ENCODE measurements at places on chromosomes 7 and 10.

DNA sequence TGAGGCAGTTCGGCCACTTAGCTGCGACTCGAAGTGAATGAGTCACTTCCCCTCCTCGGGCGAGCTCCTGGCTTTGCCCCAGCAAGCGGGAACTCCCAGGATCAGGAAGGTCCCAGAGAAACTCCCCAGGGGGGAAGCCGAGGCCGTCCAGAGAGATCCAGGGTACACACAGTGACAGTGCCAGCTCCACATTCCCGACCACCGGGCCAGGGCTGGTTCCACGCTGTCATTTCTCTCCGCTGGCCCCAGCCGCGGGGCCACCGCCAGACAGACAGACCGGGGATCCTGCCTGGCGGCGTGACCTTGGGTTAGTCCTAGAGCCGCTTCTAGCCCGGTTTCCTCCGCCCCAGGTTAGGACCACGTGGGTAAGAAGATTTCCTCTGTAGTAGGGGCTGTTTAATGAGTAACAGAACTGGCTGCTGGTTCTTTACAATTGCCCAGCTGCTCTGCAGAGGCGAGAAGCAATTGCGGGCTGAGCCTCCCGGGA, 463 bp upstream of the UPP1 start:
- DNase-seq = peak; percentile 76

- DNase-seq = no peak
These were observed 1.8 kb downstream of the LAMB1 start for GRCh38 chr7:108000875-108001763.

DNA sequence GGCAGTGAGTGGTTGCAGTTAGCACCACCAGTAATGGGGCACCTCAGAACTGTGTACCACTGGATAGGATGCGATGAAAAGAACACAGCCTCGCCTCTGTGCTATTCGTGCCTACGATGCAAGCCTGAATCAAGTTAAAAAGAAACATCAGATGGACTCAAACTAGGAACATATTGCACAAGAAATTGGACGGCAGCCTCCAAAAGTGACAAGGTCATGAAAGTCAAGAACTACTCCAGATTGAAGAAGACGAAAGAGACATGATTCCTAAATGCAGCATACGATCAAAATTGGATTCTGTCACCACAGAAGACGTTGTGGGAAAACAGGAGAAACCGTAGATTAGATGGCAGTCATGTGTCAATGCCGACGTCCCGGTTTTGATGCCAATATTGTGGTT, 648.1 kb upstream of the FOXK1 start:
- no peak for DNase-seq

GRCh38 chr10:3425261-3425660, 252.7 kb upstream of the PITRM1 start:
- DNase-seq = no peak

- no peak for DNase-seq
These were observed 9.9 kb downstream of the SOSTDC1 start for GRCh38 chr7:16455591-16455990.

- peak; percentile 33 for DNase-seq
These were observed 167.0 kb upstream of the CDK1 start for GRCh38 chr10:60611291-60611747.

DNA sequence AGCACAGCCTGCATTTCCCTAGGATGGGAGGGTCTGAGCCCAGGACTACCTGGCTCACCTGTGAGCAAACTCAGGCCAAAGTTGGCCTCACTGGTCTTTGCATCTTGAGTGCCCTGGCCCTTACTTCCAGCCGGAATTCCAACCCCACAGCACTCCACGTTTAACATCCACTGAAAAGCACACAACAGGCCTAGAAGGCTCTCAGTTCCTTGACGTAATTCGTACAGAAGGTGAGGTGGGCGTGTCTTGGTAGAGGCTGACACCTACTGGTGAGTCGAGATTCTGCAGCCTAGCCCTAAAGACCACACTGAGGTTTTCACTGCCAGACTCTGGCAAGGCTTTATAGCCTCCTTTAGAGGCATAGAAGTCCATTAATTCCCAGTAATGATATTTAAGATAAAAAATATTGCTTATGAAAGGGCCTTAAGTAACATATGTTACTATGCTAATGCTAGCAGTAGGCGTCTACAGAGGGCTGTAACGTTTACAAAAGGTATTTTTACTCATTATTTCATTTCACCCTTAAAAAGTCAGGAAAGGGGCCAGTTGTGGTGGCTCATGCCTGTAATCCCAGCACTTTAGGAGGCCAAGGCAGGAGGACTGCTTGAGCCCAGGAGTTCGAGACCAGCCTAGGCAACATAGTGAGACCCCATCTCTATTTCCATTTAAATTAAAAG, 95.8 kb downstream of the HIP1 start:
- DNase-seq = peak; percentile 29

GRCh38 chr10:11719496-11720259, 22.5 kb upstream of the ECHDC3 start:
- DNase-seq = no peak

DNA sequence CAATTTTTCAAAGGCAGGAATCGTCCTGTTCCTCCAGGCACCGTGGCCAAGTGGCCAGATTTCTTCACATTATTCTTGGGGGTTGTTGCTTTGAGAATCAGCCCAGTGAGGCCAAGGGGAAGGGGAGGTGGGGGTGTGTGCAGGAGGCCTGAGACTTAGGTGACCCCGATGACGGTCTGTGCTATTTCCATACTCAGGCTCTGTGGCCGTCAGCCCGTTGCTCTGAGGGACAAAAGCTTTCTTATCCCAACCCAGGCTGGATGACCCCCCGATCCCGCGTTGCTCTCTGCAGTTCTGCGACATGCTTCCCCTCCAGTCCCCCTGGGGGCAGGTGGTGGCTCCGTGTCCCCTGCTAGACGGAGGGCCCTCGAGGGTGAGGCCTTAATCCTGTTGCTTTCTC, 14.2 kb downstream of the DOCK1 start:
- DNase-seq = no peak

- DNase-seq = no peak
These were observed 35.6 kb upstream of the PDLIM1 start for GRCh38 chr10:95326396-95326795.

DNA sequence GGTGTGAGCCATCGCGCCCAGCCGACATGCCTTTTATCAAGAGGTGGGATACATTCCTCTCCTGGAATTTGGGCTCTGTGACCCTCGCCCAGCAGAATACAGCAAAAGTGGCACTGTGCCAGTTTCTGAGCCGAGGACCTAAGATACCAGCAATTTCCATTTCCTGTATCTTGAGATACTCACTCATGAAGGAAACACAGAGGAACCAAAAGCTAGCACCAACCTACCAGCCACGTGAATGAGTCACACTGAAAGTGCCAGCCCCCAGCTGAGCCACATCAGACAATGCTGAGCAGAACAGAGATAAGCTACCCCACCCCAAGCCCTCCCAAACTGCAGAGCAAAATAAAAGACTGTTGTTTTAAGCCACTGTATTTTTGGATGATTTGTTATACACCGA, 56.3 kb downstream of the CACUL1 start:
- DNase-seq = peak; percentile 27

DNA sequence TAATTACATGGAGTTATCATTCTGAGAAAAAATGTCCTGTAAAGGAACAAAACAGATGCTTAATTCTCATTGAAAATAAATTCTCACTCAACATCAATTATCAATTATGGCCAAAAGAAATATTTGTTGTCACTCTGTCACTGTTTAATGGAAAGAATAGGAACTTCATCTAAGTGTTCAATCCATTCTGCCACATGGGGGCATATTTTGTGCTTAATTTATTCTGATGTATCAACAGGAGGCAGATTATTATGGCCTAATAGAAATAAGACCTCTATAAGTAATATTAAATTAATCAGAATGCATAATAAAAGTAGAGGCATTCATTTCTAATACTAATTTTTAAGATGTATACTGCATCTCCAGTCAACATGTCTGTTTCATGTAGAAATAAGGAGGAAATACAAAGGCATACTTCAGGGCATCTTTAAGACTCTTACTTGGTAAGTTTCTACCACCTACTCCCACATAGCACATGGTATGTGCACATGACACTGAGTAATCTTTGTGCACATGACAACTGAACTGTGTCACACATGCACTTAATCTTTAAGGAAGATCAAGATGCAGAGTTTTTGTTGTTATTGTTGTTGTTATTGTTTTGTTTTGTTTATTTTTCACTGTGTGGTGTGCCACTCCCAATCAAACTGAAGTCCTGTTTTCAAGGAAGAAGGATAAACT, 420.4 kb upstream of the SEMA3A start:
- no peak for DNase-seq

DNA sequence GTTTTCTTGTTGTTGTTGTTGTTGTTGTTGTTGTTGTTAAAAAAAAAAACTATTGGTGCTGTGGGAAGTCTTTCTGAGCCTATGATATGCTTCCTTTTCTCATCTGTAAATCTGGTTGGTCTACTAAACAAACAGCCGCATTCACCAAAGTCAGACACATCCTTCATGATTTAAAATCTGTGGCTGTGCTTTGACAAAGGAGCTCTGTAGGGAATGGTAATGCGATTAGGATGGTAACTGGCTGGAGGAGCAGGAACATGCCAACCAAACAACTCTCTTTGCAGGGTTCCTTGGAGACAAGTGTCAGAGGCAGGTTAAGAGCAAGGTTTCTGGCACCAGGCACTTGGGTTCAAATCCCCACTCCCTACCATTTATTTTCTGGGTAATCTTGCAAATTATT, 14.9 kb upstream of the SP4 start:
- DNase-seq = no peak

DNA sequence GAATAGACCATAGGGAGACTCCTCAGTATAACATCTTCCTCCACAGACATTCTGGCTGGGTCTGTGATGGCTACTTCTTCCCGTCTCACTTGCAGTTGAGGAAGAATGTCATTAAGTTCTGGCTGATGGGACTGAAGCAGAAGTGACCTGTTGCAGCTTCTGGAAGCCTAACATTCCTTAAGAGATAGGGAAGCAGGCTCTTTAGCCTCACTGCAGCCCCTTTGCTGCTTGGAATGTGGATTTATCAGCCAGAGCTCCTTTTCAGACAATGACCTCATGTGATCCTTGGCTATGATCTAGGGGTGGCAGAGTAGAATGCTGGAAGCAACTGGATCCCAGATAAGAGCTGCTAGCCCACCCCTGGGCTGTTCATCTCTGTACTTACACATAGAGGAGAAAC, 142.5 kb downstream of the RNF216 start:
- no peak for DNase-seq

DNA sequence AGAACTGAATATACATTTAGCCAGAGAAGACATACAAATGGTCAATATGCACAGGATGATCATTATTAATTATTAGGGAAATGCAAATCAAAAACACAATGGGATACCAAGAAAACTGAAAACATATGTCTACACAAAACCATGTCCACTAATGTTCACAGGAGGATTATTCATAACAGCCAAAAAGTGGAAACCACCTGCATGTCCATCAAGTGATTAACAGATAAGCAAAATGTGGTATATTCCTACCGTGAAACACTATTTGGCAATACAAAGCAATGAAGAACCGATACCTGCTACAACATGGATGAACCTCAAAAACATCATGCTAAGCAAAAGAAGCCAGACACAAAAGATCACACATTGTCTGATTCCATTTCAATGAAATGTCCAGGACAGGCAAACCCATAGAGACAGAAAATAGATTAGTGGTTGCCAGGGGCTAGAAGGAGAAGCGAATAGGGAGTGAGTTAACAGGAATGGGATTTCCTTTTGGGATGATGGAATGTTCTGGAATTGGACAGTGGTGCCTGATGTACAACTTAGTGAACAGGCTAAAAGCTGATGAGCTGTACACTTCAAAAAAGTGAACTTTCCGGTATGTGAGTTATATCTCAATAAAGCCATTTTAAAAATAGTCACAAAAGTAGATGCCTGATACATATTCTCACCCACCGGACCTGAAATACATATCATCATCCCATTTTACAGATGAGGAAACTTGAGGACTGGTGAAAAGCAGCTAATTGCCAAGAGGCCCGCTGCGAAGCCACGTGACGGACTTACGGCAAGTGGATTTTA, 33.6 kb downstream of the HIPK2 start:
- no peak for DNase-seq

DNA sequence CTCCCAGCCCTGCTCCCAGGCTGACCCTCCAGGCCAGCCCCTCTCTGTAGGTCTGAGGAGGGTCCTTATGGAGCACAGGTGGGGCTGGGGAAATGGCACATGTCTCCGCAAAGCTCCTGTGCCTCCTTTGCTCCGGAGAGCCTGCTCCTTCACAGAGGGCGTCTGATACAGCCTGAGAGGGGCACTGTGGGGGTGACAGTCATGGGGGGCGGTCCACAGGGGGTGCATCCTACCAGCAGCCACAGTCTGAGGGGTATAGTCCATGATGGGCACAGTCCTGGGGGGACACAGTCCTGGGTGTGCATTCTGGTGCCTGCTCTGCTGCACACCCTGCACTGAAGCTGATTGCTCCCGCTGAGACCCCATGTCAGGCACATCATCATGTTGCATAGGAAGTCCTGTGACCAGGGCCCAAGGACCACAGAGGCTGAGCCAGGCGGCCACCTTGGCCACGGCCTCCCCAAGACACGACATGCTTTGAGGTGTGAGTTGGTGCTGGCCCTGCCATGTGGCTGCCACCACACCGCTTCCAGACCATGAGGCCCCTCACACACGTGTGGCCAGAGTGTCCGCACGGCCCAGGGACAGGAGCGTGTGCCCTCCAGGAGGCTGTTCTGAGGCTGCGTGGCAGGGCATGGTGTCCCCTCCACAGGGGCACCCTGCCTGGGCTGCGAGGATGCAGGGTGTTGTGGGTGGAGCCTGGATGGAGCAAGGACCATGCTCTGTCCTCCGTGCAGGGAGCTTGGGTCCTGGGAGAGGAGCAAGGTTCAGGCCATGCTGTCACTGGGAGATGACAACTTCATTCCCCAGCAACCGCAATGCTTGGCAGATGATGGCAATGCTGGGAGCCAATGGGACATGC, 59.2 kb downstream of the PWWP2B start:
- no peak for DNase-seq

- no peak for DNase-seq
These were observed 6.2 kb downstream of the TMEM236 start for GRCh38 chr10:17758200-17758599.

- DNase-seq = no peak
These were observed 12.6 kb downstream of the GTF2IRD1 start for GRCh38 chr7:74466196-74466813.

DNA sequence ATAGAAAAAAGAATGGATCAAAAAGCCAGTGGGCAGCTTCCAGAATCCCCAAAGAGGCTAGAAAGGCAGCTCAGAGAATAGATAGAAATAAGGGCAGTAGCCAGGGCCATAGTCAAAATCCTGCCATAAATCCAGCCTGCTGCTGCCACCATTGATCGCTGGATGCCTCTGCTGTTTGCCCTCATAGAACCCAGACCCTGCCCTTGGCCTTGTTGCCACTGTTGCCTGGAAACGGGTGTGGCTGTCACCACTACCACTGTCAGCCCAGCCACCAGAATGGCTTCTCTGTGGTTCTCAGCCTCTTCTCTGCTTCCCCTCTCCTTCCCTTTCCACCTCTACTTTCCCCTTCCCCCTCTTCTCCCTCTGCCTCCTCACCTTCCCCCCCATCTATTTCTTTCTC, 57.8 kb downstream of the HHEX start:
- no peak for DNase-seq

DNA sequence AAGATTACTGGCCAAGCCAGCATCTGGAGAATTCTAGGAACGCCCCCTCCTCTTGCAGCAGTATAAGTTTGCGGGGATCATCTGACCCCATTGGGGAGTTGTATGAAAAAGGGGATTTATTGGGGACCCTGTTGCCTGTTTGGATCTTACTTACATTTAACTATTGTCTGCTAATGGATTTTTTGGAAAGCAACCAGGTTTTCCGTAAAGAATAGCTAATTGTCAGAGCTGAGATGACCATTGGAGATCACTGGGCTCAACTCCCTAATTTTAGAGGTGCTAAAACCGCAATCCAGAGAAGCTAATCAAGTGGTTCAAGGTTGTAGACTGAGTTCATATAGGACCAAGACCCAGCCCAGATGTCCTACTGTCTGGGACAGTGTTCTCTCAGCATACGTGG, 38.8 kb downstream of the HTRA1 start:
- DNase-seq = no peak

Data from astrocyte of the cerebellum (primary cell).